Upper lobe of right lung (tissue), 1 donor: ENCODE measurements at places on chromosomes 1 and 21. TPM values are rescaled to one million over a fixed set of nuclear protein-coding genes. Genes with fewer than 3 reads are reported as not detected.
A peak's percentile ranks its signal among the peaks of the same experiment; 100 is the strongest.

PIK3C2B gene
- total RNA-seq, result 47.3 TPM

DNA sequence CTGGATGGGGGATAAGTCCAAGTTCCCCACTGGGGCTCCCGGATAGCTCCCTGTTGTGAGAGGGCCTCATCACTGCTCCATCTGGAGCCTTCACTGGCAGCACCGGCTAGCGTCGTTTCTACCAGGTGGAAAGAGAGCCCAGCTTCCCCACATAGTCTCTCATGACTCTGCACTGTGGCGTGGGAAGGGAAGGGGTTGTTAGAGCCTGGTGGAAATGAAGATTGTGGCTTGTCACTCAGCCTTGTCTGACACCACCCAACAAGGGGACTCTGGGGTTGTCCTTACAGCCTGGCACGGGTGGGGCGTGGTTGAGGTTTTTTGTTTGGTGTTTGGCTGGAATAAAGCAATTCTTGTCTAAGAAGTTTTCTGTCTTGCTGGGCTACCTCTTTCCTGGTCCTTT is 94.6 kb downstream of the ADARB1 start:
- H3K27me3 ChIP-seq, result no peaks in the 10 kb centered on the region
- no peak overlapping the region for H3K27ac ChIP-seq
- no peak overlapping the region for H3K4me3 ChIP-seq
- H3K4me1 ChIP-seq, result peaks cover 17% of the 10 kb centered on the region
- no peaks in the 10 kb centered on the region for H3K36me3 ChIP-seq
- no peak for DNase-seq

DNA sequence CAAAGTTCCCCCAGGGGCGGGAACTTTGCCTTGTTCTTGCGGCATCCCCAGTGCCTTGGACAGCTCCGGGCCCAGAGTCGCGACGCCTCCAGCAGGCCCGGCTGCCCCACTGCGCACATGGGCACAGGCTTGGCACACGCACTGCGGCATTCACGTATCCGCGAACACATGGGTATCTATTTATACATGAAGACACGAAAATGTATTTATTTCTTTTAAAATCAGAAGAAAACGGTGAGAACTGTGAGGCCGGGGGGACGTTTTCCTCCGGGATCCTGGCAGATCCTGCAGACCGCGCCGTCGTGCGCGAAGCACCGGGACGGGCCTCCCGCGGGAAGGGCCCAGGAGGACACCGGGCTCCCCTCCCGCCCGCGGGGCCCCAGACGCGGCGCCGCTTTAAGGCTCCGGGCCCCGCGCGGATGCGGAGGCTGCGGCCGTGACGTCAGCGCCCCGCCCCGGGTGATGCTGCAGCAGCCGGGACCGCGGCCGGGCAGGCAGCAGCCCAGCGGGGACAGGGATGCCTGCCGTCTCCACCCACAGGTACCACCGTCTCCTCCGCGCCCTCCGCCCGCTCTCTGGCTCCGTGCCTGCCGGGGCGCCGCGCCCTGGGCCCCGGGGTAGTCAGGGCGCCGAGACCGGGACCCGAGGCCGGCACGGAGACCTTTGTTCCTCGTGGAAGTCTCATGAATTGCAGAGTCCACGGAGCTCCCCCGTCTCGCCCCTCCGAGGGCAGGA is at the start of gene SLC45A1:
Gene SLC45A1 (plus strand): TSS at position 468 of the 735 bp plus-strand sequence. CDS start 6,216 bp downstream, outside the sequence.
- H3K27ac ChIP-seq, result no peak within 1 kb of the TSS
- peak; percentile 86 for DNase-seq
- H3K36me3 ChIP-seq, result no peaks in the 10 kb centered on the region
- H3K4me1 ChIP-seq, result peaks cover 7% of the 10 kb centered on the region
- H3K27me3 ChIP-seq, result peaks cover 3% of the 10 kb centered on the region

- H3K4me1 ChIP-seq, result no peaks in the 10 kb centered on the region
- H3K4me3 ChIP-seq, result no peak overlapping the region
- DNase-seq, result no peak
- H3K27me3 ChIP-seq, result no peaks in the 10 kb centered on the region
- H3K27ac ChIP-seq, result no peak overlapping the region
These were observed 178.8 kb downstream of the KCNJ6 start for GRCh38 chr21:37737507-37737906.

- no peak overlapping the region for H3K27ac ChIP-seq
- DNase-seq, result no peak
- no peaks in the 10 kb centered on the region for H3K27me3 ChIP-seq
- H3K4me3 ChIP-seq, result no peak overlapping the region
These were observed 29.3 kb downstream of the RSPH1 start for GRCh38 chr21:42466700-42467099.

GRCh38 chr1:192130175-192130574 is 28.1 kb upstream of the RGS18 start:
- no peak for DNase-seq
- no peaks in the 10 kb centered on the region for H3K4me1 ChIP-seq
- no peaks in the 10 kb centered on the region for H3K27me3 ChIP-seq
- H3K4me3 ChIP-seq, result no peak overlapping the region

GRCh38 chr21:45348591-45349327 is 56.2 kb upstream of the COL18A1 start:
- H3K27ac ChIP-seq, result peak overlapping the region; percentile 42
- H3K36me3 ChIP-seq, result no peaks in the 10 kb centered on the region
- peaks cover 13% of the 10 kb centered on the region for H3K4me1 ChIP-seq
- DNase-seq, result no peak
- no peak overlapping the region for H3K4me3 ChIP-seq
- H3K27me3 ChIP-seq, result no peaks in the 10 kb centered on the region

- H3K27ac ChIP-seq, result peak overlapping the region; percentile 99
- peaks cover 27% of the 10 kb centered on the region for H3K4me1 ChIP-seq
- H3K27me3 ChIP-seq, result no peaks in the 10 kb centered on the region
- H3K36me3 ChIP-seq, result no peaks in the 10 kb centered on the region
These were observed 46.4 kb upstream of the NBL1 start for GRCh38 chr1:19597496-19598309.

DNA sequence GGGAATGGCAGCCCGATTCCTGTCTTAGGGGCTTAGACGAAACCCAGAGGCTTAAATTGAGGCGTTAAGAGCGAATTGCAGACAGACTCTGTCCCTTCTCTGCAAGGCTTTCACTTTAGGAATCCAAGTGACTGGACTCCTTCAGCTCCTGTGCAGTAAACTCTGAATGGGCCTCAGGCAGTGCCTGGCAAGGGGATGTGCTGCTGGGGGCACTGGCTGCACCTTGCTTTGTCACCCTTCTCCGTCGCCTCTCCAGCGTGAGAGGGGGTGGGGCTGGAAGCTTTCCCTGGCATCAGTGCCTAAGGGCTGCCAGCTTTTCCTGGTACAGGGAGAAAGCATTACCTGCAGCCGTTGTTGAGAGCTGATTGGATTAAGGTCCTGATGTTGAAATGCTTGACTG is 39.9 kb upstream of the NFASC start:
- H3K36me3 ChIP-seq, result no peaks in the 10 kb centered on the region
- peaks cover 20% of the 10 kb centered on the region for H3K27me3 ChIP-seq
- no peak overlapping the region for H3K27ac ChIP-seq
- no peak overlapping the region for H3K4me3 ChIP-seq
- no peaks in the 10 kb centered on the region for H3K4me1 ChIP-seq
- no peak for DNase-seq

DNA sequence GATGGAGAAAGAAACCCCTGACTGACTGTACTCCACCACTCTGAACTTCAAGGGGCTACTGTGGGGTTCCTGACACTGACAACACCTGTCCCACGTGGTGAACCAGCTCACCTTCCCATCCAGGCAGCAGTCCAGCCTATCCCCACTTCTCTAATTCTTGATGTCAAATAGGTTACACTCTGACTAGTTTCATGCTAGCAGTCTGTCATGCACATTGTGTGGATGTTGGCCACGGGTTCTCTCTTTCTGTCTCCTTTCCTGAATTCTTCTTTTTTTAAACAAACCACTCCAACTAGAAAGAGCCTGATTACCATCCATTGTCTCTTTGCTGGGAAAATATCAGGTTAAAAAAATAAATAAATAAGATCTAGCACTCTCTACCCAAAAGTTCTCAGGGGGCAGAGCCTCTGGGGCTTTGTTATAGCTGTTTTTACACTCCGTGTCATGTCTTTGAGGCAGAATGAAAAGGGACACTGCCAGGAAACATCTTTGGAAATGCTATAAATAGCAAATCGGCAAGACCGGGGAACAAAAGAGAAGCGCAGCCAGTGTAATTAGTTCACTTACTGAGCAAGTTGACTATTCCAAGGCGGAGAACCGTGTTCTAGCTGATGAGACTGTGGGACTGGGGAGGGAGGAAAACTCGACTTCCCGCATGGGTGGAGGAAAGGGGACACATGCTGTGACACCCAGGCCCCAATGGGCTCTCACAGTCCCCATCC is 356.1 kb downstream of the OMA1 start:
- no peaks in the 10 kb centered on the region for H3K4me1 ChIP-seq
- DNase-seq, result no peak
- H3K4me3 ChIP-seq, result no peak overlapping the region
- H3K36me3 ChIP-seq, result no peaks in the 10 kb centered on the region
- no peaks in the 10 kb centered on the region for H3K27me3 ChIP-seq

DNA sequence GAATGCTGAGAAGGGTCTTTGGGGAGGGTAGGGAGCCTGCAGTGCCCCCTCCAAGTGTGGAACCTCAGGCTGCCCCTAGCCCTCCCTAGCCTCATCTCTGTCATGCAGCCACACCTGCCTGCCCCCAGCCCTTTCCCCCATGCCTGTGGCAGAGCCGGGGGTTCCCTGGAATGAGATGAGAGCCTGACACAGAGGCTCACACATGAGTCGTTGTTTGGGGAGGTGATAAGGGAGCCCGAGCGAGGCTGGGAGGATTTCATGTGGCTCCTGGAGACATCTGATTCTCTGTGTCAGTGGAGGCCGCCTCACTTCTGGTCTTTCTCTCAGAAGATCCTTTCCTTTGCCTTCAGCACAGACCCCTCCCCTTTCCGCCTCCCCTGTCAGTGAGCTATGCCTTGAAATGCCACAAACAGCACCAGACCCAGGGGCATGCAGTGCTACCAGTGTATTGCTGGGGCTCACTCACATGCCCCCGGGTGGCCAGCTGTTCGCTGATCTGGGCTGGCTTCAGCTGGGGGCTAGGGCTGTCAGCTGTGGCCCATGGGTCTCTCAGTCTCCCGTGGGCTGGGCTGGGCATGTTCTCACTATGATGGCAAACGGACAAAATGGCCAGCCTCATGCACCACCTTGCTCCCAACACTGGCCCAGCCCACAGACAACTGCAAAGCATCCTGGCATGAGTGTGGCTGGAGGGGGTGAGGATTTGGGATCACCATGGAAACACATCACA is 102.6 kb downstream of the AJAP1 start:
- no peak overlapping the region for H3K27ac ChIP-seq
- H3K27me3 ChIP-seq, result no peaks in the 10 kb centered on the region
- no peak for DNase-seq

- no peak for DNase-seq
- peaks cover 48% of the 10 kb centered on the region for H3K4me1 ChIP-seq
- H3K4me3 ChIP-seq, result no peak overlapping the region
These were observed 7.8 kb upstream of the CHI3L2 start for GRCh38 chr1:111219557-111220286.

DNA sequence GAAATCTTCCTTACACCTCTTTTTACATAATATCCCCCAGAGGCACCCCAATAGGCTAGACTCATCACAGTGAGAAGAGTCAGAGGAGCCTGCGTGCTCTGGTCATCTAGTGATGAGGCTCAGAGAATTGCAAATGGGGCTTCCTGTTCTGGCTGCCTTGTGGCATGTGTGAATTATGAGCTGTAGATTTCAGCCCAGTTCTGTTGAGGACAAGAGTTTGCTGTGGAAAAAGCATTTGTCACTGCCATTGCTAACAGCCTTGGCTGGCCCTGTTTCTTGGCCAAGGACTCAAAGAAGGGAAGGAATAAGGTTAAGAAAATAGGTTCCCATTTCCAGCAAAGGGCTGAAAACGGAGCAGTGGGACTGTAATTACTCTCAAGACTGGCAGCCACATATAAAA is 30.7 kb downstream of the MRAP start:
- H3K36me3 ChIP-seq, result peaks cover 51% of the 10 kb centered on the region
- no peak overlapping the region for H3K4me3 ChIP-seq
- peak overlapping the region; percentile 61 for H3K27ac ChIP-seq
- H3K27me3 ChIP-seq, result no peaks in the 10 kb centered on the region

DNA sequence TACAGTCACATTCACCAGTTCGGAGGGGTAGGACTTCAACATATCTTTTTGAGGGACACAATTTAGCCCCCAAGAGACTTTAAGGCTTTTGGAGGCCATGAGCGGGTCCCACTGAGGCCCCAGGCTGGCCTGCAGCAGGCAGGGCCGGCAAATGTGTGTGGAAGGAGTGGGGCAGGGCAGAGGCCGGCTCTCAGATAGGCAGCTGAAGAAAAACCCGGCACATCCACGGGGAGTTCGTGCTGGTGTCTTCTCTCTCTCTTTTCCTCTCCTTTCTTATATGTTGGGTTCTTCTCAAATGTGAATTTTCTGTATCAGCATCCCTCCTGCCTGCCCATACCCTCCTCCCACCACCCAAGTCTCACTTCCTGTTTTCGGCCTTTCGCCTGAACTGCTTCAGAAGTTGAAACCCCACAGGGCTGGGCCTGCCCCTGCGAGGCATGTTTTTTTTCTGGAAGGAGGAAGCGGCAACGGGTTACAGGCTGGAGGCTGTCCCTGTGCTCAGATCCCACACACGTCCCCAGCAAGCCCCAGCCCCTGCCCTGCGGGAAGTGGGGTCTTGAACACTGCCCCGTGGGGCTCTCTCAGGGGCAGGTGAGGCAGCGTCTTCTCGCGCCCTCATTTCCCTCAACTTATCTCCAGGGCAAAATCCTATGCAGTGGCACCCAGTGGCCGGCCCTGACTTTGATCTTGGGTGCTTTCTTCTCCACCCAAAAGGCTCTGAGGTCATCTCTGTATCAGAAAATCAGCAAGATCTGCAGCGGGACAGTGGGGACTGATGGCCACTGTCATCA is 9.7 kb upstream of the UMODL1 start:
- no peak overlapping the region for H3K4me3 ChIP-seq
- DNase-seq, result peak; percentile 77
- H3K36me3 ChIP-seq, result no peaks in the 10 kb centered on the region

- no peak overlapping the region for H3K27ac ChIP-seq
- DNase-seq, result no peak
- peaks cover 13% of the 10 kb centered on the region for H3K4me1 ChIP-seq
- no peaks in the 10 kb centered on the region for H3K36me3 ChIP-seq
- no peaks in the 10 kb centered on the region for H3K27me3 ChIP-seq
These were observed 28.2 kb upstream of the ETS2 start for GRCh38 chr21:38777531-38777930.

- H3K4me1 ChIP-seq, result peaks cover 12% of the 10 kb centered on the region
- H3K27ac ChIP-seq, result peak overlapping the region; percentile 52
- DNase-seq, result no peak
- H3K27me3 ChIP-seq, result no peaks in the 10 kb centered on the region
- no peak overlapping the region for H3K4me3 ChIP-seq
These were observed 28.2 kb downstream of the CD34 start for GRCh38 chr1:207882692-207883091.

GRCh38 chr21:31531967-31532366 is 127.5 kb upstream of the SOD1 start:
- no peaks in the 10 kb centered on the region for H3K27me3 ChIP-seq
- DNase-seq, result peak; percentile 13
- H3K27ac ChIP-seq, result no peak overlapping the region
- no peak overlapping the region for H3K4me3 ChIP-seq
- no peaks in the 10 kb centered on the region for H3K4me1 ChIP-seq

- H3K4me3 ChIP-seq, result no peak overlapping the region
- peaks cover 8% of the 10 kb centered on the region for H3K4me1 ChIP-seq
- H3K27me3 ChIP-seq, result no peaks in the 10 kb centered on the region
- DNase-seq, result no peak
- H3K27ac ChIP-seq, result no peak overlapping the region
These were observed 49.7 kb upstream of the RAP1A start for GRCh38 chr1:111569913-111570312.
